ENCODE measurements at places on chromosomes 7 and 10. TPM values are rescaled to one million over a fixed set of nuclear protein-coding genes. Genes with fewer than 3 reads are reported as not detected.

Gene IL15RA
- total RNA-seq = 49.6 TPM

Gene CTTNBP2
- total RNA-seq = not detected

Gene GATA3
- 1.7 TPM for total RNA-seq

Gene STAM
- 23.6 TPM for total RNA-seq

Gene PPP1R3A
- total RNA-seq = not detected

Gene CHAT
- total RNA-seq = not detected

Gene DPCD
- 72.6 TPM for total RNA-seq

Gene TLX1
- not detected for total RNA-seq

Gene RBP3
- total RNA-seq = not detected

Data from Caki2 (cell line).